Trophoblast cell (in vitro differentiated cells and primary cell): ENCODE measurements at places on chromosomes 2 and 18.

GRCh38 chr2:133859578-133859977 lies 291.3 kb upstream of the NCKAP5 start:
- DNase-seq: no peak

DNA sequence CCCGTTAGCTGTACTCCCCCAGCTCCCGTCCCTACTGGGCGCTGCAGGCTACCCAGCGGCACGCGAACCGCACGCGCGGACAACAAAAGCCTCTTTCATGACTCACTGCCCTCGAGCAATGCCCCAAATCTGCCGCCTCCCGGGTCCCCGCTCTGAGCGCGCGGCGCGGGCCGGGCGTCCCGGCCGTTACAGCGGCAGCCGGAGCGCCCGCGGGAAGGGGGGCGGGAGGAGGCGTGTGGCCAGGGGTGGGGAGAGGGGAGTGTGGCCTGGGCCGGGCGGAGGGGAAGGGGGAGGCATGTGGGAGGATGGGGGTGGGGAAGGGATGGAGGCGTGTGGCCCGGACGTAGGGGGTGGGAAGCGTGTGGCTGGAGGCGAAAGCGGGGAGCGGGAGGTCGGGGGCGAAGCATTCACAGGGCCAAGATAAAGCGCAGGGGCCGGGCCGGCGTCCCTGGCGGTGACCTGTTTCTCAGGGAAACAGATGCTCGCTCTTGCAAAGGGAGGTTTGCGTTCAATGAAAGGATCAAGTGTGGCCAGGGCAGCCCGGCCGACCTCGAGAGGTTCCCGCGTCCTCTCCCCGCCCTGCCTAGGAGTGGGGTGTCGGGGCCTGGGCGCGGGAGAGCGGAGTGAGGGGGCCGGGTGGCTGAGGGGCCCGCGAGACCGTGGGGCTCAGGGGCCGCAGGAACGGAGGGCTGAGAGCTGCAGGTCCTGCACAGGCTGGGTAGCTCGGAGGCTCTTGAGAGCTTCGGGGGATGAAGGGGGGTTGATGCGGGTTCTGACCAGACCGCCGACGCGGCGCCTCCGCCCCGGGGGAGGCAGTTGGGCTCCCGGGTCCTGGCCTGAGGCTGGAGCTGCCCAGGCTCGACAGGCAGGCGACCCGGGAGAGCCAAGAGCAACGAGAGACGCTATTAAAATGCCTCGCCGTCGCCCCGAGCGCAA lies 3.5 kb upstream of the NEUROD1 start:
- no peak for DNase-seq

DNA sequence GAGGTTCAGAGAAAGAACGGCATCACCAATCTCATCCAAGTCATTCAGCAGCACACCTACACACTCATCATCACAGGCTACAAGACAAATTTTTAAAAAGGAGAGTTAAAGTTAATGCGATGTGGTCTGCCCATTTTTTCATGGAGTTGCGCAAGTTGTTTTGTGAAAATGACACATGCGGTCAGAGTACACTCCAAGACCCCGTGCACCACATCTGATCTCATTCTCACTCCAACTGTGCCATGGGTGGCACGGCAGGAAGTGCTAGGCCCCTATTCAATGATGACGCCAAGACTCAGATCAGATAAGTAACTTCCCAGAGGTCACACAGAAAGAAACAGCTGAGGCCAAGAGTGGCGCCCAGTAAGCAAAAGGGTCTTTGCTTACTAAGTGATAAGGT lies 119.8 kb downstream of the LAMA1 start:
- no peak for DNase-seq

- DNase-seq: peak; percentile 92
These were observed 912 bp upstream of the FBXO11 start for GRCh38 chr2:47907039-47907781.

DNA sequence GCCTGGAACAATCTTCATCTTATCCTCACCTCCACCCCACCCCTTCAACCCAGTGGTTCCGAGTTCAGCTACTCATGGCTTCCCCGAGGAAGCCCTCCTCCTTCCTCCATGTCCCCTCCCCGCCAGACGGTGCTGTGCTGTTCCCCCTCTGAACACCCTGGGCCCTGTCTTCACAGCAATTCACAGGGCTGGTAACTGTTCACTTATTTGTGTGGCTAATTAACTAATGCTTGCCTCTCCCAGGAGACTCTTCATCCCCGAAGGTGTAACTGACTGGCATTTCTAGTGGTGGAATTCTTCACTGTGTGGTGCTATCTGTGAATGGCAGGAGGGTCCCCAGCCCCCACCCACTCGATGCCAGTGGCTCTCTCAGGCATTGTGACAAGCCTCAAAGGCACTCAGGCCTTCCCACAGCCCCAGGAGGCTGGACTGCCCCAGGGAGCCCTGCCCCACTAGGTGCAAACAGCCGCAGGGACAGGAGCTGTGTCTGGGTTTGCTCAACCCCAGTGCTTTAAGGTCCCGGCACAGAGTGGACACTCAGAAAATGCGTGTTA lies 133.7 kb upstream of the ID2 start:
- DNase-seq: no peak

DNA sequence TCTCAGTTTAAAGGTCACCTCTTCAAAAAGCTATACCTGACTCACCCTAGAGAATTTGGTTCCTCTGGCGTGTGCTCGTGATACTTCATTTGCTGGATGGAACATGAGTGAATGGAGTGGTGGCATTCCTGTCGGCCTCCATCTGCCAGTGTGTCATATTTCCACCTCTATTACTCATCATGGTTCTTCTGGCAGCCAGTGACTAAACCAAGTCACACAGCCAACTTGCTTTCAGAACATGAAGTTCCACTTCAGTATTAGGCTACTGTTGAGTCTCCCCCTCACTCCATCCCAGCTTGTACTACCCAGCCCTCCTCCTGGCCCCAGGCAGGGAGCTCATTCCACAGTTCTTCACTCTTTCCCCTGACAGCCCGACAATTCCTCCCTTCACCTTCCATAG lies 169.8 kb downstream of the MREG start:
- DNase-seq: peak; percentile 78

- no peak for DNase-seq
These were observed 303.1 kb upstream of the FBXO11 start for GRCh38 chr2:48209214-48209885.

DNA sequence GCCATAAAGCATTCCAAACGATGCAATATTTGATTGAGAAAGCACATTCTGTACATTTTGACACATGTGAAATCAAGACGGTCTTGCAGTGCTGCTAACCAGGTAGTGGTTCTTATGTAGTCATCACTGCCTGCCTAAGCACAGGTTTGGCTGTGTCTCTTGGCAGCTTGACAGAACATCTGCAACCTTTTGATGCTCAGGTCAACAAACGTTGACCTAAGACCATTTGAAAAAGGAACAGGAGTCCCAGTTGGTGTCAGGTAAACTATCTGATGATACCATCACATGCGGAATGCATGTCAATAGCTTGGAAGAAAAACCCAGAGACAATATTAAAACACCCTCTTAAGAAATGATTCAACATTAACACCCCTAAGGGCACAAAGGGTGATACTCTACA lies 80.7 kb downstream of the L3MBTL4 start:
- DNase-seq: no peak

GRCh38 chr2:120315367-120316033 lies 30.4 kb upstream of the INHBB start:
- DNase-seq: no peak

- peak; percentile 56 for DNase-seq
These were observed 32.1 kb downstream of the MBD2 start for GRCh38 chr18:54192415-54192814.

- DNase-seq: no peak
These were observed 85.9 kb upstream of the IL1R2 start for GRCh38 chr2:101905746-101906336.

- DNase-seq: peak; percentile 42
These were observed 77.0 kb upstream of the CNGA3 start for GRCh38 chr2:98269274-98269673.

- no peak for DNase-seq
These were observed 379.9 kb downstream of the CLIP4 start for GRCh38 chr2:29495068-29495467.

- no peak for DNase-seq
These were observed 103.6 kb upstream of the CELF4 start for GRCh38 chr18:37668971-37669747.

DNA sequence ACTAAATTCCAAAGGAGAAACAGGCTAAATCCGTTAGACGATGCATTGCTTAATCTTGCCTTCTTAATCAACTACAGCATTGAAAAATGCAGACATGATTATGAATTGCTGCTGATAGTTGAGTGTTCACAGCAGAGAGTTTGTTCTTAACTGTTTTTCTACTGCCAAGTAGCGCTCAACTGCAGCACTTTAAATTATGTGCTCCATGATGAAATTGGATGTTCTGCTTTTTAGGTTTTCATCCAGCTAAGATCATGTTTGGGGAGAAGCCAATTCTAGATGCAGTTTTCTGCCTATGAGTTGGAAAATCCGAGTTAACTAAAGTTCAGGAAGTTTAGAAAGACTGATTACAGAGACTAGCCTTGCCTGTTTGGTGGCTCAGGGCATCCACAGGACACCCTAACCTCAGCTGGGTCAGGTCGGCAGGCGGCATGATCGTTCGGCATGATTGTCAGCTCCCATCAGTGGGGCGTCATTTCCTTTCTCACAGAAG lies 119.4 kb upstream of the PIEZO2 start:
- DNase-seq: no peak

GRCh38 chr18:56716692-56717146 lies 65.6 kb downstream of the WDR7 start:
- no peak for DNase-seq

DNA sequence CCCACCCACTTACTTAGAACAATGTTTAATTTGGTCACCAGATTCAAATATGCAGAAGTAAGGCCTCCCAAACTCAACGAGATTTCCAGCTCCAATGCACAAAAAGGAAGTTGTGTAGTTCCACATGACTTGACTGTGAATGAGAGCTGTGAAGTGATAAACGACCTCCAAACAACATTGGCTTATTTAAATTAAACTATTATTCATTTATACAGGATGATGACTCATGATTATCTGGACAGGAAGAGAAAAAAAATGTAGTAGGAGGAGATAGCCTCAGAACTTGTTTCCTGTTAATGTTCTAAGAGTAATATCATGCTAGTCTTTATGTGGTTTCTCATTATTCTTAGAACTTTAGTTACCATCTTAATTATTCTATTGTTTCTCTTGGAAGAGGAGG lies 237.3 kb downstream of the C1D start:
- DNase-seq: no peak

- peak; percentile 21 for DNase-seq
These were observed 101.5 kb downstream of the ALPK2 start for GRCh38 chr18:58527285-58527951.

- no peak for DNase-seq
These were observed 88.3 kb downstream of the ZNF516 start for GRCh38 chr18:76406791-76407190.

GRCh38 chr2:164721430-164721829 lies 100.1 kb upstream of the GRB14 start:
- no peak for DNase-seq

- DNase-seq: no peak
These were observed 18.6 kb downstream of the ERMN start for GRCh38 chr2:157307021-157307420.

DNA sequence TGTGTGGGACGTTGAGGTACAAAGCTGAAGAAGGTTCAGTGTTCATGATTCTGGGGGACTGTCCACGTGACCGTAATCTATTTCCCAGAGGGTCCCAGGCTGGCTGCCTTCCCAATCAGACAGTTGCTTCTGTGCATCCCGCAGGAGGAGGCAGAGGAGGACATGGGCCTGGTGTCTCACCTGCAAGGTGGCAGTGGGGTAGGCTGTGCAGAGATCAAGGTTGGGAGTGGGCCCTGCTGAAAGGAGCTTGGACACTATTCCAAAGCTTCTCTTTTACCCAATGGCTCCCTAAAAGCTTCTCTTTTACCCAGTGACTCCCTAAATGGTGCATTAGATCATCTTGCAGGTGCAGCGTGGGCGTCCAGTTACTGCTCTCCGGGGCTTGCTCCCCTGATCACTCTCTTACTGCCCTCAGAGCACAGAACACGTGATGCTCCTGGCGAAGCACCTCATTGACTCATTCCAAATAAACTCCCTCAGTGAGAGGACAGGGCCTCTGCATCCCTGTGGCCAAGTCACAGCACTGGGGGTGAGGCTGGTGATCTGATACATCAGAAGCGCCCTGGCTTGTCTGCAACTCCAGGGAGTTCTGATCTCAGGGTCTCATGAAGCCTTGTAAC lies 41.5 kb downstream of the RNF144A start:
- no peak for DNase-seq

GRCh38 chr2:128489526-128490273 lies 171.0 kb upstream of the HS6ST1 start:
- DNase-seq: no peak

GRCh38 chr18:23994361-23994902 lies 20.1 kb upstream of the TTC39C start:
- peak; percentile 10 for DNase-seq

DNA sequence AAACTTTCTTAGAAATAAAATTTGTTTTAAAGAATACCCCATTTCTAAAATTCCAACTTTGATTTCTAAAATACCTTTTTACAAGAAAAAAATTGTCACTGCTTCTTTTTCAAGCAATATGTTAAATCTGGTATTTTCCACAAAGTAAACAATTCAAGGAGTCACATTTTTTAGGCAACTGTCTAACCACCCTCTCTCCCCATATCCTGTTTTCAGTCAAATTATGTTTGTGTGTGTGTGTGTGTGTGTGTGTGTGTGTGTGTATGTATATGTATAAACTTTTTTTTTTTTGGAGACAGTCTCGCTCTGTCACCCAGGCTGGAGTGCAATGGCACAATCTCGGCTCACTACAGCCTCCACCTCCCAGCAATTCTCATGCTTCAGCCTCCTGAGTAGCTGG lies 59.3 kb downstream of the ADNP2 start:
- no peak for DNase-seq

DNA sequence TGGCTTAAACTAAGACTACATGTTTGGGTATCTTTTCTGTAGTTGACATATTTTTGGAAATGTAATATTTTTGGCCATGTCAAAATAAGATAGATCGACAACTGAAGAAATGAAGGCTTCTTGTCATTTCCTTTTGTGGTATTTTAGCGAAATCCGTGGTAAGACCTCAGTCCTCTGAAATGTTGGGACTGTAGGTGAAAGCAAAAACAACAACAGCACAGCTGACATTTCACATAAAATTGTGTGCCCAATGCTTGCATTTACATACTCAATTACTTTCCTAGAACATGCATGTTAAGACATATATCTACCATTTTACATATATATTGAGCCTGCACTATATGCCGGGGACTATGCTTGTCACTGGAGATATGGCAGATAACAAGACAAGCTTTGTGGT lies 50.2 kb downstream of the SPP2 start:
- DNase-seq: no peak

- DNase-seq: no peak
These were observed 2.9 kb upstream of the PKDCC start for GRCh38 chr2:42044939-42045338.

DNA sequence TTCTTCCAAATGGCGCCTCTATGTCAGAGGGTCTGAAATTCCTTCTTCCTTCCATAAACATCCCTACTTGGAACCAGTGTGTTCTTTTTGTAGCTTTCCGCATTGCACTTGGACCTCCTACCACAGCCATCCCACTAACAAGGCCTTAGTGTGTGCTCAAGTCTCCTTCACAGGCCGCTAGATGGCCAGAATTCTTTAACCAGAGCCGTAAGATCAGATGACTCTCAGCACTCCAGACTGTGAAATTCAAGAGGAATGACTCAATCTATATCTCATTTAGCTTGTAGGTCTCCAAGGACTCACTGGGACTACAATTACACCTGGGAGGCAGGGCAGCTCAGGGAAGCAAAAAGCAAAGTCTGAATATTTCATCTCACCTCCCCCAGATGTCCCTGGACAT lies 298.9 kb downstream of the EIPR1 start:
- DNase-seq: peak; percentile 21
